ENCODE measurements at places on chromosomes 2 and 18.

GRCh38 chr2:195312662-195313061, 344.4 kb upstream of the SLC39A10 start:
- no peak for DNase-seq

DNA sequence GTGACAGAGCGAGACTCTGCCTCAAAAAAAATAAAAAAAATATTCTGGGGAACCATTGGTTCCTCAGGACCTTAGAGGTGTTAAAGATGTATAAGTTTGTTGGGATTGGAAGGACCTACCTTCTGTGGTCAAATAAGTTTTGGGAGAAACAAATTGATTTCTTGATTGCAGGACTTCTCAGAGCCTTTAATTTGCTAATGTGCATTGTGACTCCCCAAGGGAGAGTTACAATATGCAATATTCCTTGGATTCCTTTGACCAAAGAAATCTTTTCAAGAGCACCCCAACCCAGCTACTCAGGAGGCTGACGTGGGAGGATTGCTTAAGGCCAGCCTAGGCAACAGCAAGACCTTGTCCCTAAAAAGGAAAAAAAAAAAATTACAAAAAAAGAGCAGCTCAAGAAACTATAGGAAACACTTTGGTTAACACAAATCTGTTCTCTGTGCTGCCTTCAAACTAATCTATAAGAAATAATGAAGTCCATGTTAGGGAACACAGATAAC, 6.5 kb downstream of the NAGK start:
- DNase-seq = no peak

DNA sequence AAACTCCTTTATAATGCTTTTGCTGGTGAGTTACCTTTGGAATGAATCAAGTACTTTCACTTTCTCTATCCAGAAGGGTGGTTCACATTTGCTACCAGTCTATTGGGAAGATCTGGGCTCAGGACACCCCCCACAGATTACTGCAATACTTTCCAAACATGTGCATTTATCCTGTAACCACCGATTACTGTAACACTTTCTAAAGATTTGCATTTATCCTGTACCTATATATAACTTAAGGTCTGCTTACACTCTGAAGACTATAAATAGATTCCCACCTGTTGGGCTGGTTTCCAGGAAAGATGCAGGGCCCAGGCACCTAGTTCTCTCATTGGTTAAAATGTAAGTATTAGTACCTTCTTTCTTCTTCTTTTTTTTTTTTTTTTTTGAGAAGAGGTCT, 113.0 kb upstream of the NEDD4L start:
- no peak for DNase-seq

- no peak for DNase-seq
These were observed 138.9 kb downstream of the LTBP1 start for GRCh38 chr2:33085646-33086045.

GRCh38 chr2:214341646-214342045, 69.2 kb upstream of the VWC2L start:
- no peak for DNase-seq

Data from GM12891 (cell line).